ENCODE measurements at places on chromosomes 6 and 20. TPM values are rescaled to one million over a fixed set of nuclear protein-coding genes. Genes with fewer than 3 reads are reported as not detected.

GRCh38 chr20:58678806-58679205 is 13.8 kb upstream of the NPEPL1 start:
- no peak for DNase-seq

- no peak for DNase-seq
Measured at GRCh38 chr20:42961771-42962170, 227.9 kb downstream of the PTPRT start.

The CAP2 gene
- polyA plus RNA-seq: 93.8 TPM

The STMN3 gene
- 13.3 TPM for polyA plus RNA-seq

The NQO2 gene
- not detected for polyA plus RNA-seq

The IRF4 gene
- 0.49 TPM for polyA plus RNA-seq

DNA sequence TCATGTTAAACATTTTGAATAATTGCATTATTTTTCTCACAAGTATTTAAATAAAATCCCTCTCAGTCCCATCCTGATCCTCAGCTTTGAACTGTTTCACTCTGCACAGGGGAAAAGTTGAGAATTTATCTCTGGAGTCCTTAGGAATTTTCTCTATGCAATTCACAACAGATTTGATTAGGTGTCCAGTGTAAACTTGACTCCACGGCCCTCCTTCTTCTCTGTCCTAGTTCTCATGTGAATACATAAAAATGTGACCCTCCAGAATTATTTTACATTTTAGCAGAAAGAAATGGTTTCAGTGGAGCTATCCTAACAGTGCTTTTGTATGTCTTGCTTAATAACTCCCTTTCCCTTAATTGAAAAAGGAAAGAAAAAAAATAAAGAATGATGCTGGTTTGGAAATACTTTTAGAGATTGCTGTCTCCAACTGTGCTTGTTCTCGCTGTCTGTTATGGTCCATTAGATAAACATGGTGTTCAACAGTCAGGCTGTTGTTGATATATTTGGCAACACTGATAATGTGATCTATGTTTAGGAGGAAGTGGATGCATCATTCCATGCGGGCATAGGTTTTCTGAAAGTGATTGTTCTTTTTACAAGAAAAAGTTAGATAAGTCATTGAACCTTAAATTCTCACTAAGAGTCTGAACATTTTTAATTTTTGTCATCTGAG is 599.4 kb upstream of the CITED2 start:
- no peak for DNase-seq
